Activated T-cell treated with anti-CD3 and anti-CD28 coated beads, Interleukin-2, amount 50 U/mL, for 24 hours (primary cell): ENCODE measurements at places on chromosomes 7 and 10.

- no peak for DNase-seq
These were observed 19.6 kb downstream of the PCLO start for GRCh38 chr7:83143107-83143506.

DNA sequence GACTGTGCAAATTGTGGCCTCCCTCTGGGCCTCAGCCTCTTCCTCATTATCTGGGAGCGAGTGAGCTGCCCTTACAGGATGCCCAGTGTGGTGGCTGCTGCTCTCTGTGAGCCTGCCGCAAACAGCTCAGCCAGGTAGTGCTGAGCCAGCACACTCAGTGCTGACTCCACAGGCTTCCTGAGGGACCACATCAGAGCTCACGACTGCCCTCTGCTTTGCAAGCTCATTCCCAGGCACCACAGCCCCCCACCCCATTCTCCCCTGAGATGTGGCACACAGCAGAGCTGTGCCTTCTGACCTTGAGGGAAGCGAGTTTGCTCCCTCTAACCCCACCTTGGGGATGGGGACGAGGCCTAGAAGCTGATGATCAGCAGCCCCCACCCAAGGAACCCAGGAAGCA is 230.5 kb upstream of the PPP2R2D start:
- DNase-seq, result no peak

- no peak for DNase-seq
These were observed 19.1 kb downstream of the WDR86 start for GRCh38 chr7:151390598-151391357.

- no peak for DNase-seq
These were observed 211.7 kb upstream of the NFE2L3 start for GRCh38 chr7:25940086-25940906.

DNA sequence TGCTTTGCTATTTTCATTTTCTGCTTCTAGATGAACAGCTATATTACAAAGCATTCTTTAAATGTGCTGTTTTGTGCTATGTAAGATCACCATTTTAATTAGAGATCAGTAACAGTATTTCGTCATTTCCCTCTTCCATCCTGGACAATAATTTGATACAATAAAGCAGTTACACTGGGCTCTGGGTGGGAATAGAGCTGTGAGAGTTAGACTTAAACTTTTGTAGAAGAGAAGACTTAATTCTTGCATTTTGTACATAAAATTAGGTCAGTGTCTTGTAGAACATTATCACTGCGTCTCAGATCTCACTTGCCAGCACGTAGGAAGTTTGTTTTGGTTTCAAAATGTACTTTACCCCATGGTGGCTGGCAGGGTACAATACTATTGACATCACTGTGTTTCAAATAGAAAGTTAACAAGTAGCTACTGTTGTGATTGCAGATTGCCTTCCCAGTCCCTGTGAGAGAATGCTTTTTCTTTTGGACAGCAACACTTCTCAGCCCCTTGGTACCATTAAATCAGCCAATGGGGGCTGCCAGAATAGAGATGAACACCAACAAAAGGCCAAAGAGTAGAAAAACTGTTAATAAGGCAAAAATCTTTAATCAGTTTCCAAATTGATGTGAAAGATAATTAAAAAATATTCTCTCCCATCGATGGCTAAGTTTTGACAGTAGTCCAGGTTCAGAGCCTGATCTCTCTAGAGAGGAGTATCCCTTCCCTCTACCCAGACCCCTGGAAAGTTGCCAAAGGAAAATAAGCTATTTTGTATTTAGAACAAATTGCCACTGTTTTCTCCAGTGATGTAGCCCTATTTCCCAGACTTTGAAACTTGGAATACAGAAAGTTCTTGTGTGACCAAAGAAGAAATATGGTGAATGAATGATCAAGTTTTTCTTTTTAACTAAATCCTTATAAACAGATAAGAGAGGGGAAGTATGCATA is 35.1 kb downstream of the SMNDC1 start:
- no peak for DNase-seq

- no peak for DNase-seq
These were observed 76.8 kb upstream of the SEM1 start for GRCh38 chr7:96786261-96786997.

DNA sequence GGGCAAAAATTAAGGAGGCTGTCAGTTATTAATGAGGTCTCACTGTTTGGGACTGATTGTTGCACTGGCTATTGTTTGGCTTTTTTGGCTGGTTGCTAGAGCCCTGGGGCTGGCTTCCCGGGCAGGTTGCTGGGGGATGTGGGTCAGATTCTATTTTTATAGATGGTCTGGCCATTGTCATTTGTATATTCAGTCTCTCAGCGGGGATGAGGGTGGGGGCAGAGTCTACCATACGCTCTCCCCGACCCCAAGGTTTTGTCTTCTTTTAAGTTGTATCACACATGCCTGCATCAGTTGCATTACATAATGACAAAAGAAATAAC is 84.3 kb upstream of the GRB10 start:
- DNase-seq, result no peak

DNA sequence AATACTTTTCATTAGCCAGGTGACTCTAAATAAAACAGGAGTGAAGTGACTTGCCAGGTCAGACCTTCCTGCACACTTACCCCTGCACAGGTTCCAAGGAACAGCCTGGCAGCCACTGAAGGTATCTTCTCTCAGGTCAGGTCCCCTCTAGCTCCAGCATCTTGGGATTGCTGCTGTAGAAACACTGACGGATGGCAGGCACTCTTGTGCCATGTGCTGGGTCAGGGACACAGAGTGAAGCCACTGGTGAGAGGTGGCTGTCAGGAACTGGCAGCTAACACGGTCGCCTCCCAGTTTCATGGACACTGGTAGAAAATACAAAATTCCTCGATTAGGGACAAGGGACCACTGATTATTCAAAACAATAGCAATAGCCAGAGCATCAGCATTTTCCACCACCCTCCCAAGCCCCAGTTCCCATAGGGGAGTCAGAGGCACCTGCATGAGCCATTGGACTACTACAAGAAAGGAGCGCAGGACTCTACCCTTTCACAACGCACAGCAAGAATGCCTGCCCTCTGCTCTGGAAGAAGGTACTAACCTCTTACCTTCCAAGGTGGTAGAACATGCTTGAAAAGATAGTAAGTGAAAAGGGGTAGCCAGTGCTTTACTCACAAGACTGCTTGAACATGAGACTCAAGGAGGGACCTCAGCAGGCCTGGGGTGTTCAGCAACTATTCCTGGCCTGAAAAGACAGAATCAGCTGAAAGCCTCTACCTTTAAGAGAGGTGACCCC is 5.1 kb upstream of the MYO1G start:
- peak; percentile 37 for DNase-seq

DNA sequence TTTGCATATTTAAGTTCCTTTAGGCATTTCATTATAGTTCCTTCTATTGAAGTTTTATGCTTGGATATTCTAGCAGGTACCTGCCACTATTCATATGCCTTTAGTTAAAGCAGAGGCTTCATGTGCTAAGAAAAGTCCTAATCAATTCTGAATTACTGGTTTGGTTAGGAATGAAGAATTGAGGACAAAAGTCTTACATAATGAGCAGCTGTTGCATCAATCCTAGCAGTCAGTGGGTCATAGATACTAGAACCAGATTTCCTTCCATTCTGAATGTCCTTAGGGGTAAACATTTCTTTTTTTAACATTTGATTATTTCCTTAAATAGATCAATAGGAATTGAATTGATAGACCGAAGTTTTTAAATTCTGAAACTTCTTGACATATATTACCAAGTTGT is 59.2 kb downstream of the CDK13 start:
- no peak for DNase-seq

GRCh38 chr10:44668336-44668735 is 242.8 kb upstream of the TMEM72 start:
- no peak for DNase-seq

DNA sequence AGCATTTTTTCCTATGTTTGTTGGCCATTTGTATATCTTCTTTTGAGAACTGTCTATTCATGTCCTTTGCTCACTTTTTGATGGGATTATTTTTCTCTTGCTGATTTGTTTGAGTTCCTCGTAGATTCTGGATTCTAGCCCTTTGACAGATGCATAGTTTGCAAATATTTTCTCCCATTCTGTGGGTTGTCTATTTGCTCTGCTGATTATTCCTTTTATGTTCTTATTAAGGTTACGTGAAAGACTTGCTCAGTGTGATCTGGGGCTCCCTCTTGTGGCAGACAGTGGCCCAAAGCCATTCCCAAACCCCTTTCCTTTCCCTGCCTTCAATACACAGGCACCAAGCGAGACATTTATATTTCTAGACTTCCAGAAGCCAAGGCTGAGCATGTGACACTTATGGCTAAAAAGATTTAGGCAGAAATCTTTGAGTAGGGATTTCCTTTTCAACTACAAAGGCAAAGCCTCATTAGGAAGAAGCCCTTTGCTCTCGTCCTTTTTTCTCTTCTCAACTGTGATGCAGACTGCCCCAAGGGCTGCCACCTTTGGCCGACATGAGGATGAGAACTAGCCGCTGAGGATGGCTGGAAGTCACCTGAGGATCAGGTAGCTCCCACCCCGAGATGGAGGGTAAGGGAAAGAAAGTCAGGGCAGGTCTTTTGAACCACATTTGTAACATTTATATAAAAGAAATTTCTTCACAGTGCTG is 23.6 kb downstream of the ST8SIA6 start:
- DNase-seq, result peak; percentile 65

DNA sequence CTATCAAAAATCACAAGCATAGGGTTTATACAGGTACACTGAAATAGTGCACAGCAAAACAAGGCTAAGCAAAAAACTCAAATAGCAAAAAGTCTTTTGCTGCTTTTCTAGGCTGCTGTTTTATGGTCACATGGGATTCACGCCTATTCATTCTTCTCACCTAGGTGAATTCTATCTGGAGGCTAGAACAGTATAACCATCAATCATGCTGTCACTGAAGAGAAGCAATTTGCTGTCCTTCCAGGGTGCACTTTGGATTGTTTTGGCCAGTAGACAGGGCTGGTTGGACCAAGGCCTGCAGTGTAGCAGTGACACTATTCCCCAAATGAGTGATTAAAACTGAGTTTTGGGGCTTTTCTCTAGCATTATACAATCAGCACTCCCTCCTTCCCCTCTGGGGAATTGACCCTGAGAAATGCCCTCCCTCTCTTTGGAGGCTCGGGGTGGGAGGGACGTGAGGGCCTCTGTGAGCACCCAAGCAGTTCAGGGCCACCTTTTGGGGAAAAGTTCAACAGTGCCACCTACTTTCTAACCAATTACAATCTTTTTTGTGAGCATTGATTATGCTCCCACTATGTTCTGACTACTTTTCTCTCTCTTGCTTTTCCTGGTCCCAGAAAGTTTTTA is 16.2 kb upstream of the SND1 start:
- no peak for DNase-seq

- no peak for DNase-seq
These were observed 1014.5 kb upstream of the LRRTM3 start for GRCh38 chr10:65911151-65911835.

DNA sequence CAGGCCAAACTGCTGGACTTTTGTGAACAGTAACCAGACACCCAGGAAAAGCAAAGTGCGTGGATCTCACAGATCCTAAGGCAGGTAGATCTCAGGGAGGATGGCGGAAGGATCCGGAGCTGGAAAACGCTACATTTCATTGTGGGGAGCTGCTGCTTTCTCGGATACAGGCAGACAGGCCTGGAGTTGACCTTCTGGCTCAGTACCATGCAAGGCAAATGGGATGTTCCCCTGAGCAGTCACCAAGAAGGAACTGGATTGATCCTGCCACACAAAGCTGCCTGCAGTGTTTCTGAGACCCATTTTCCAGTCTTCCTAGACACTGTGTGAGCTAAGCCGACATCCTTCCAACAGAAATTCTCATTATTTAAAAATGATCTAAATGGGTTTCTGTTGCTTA is 65.5 kb downstream of the ZRANB1 start:
- DNase-seq, result no peak

- no peak for DNase-seq
These were observed 15.3 kb downstream of the PAPSS2 start for GRCh38 chr10:87674943-87675342.

DNA sequence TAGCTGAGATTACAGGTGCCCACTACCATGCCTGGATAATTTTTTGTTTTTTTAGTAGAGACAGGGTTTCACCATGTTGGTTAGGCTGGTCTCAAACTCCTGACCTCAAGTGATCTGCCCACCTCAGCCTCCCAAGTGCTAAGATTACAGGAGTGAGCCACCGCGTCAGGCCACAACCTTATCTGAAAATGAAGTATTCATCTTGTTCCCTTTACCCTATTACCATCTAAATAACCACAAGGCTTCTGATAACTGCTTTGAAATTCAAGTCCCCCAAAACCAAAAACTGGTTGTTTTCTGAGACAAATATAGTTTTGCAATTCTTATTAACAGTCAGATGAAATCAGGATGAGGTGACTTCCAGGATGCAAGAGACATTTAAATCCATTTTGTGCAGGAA is 2.4 kb downstream of the TCTN3 start:
- DNase-seq, result no peak

DNA sequence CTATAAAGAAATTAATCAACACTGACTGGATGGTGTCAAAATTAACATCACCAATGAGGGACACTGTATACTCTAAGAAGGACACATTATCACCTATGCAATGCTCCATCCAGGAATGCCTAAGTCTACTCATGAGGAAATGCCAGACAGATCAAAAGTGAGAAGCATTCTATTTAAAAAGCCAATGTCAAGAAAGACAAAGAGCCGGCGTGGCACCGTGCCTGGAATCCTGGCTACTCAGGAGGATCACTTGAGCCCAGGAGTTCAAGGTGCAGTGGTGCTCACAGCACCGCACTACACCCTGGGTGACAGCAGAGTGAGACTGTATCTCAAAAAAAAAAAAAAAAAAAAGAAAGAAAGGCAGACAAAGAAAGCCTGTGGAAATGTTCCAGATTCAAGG is 45.5 kb upstream of the ANAPC16 start:
- no peak for DNase-seq

DNA sequence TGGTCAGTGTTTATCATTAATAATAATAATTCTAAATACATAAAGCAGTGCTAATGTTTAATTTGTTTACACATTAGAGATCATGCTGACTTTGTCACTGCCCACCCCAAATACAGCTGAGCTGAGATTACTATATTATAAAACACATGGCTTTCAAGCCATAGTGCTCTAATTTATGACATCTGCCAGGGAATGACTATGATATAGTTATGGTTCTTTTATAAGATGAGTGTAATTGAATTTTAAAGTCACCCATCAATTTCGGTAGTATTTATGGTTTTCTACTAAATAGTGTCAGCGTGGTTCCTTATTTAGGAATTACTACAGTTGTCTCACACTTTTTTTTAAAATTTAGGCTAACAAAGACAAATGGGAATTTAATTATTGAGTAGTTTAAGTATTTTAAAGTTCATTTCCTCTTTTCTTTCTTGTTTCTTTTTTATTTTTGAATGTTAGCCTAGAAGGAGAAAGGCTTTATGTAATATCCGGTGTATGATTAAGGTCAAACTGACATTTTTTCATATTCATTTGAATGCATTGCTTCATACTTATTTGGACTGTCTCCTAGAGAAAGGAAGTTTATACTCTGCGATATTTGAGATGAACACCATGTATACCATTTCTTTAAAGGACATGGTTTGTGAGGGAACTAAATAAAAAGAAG is 3.9 kb downstream of the CDK14 start:
- no peak for DNase-seq

- DNase-seq, result no peak
These were observed 1377.8 kb upstream of the LRRTM3 start for GRCh38 chr10:65548001-65548400.
